Skeletal muscle cell (primary cell): ENCODE measurements at places on chromosomes 12 and 14.

- no peak for DNase-seq
Measured at GRCh38 chr14:22096514-22096895, 422.9 kb upstream of the OR4E1 start.

GRCh38 chr14:67387195-67387594 is 24.8 kb downstream of the PLEK2 start:
- DNase-seq = no peak

GRCh38 chr12:28135801-28136439 is 54.3 kb upstream of the CCDC91 start:
- no peak for DNase-seq

GRCh38 chr14:20818861-20819260 is 16.2 kb upstream of the RNASE1 start:
- no peak for DNase-seq

DNA sequence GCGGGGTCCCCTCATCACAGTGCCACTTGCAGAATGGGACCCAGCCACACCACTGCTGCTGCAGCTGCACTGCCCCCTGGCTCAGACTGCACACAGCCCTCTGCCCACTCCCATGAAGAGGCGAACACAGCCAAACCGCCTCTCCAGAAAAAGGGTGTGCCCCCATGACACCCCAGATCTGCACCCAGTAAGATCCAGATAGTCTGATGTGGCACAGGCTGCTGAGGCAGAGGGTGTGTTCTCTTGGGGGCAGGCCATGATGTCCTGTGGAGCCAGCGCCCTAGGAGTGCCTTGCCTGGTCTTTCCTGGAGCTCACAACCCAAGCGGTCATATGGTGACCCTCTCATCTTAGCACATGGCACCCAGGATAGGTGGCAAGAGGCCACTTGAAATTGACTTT is 44.4 kb downstream of the SLC8B1 start:
- no peak for DNase-seq

DNA sequence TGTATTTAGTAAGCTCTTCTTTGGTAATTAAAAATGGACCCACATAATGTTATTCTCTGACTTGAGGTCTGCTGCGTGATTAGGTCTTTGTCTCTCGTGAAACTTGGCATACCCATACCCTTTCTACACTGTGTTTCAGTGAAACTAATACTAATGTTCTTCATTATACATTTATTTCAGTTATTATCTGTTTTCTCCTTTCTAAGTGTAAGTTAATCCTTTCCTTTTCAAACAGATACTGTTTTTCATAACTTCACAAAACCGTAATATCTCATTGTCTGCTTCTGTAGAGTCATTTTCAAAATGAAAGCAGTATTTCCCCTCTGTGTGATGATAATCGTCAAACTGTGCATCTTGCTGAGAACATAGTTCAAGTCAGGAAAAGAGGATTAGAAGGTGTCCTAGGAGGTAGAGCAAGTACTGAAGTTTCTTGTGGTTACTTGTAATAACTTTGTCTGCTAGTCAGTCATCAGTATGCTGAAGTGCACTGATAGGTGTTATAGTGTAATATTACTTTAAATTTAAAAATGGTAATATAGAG is 15.9 kb downstream of the PYROXD1 start:
- DNase-seq = no peak

DNA sequence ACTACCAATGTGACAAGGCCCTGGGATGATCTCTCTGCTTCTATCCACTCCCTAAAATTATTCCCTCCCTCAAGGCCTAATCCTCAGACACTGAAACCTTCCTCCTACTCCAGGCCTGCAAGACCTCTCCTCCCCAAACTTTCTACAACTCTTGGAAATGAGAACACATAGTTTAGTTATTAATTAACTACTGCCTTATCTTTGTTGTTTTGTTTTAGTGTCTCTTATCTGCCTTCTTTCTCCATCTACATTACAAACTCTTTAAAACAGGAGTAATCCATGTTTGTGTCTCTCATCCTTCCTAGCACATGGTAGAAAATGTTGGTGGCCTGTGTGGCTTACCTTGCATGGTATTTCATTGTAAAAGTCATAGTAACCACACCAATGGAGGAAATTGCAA is 139.9 kb upstream of the G2E3 start:
- no peak for DNase-seq
